ENCODE measurements at places on chromosomes 2 and 18.

DNA sequence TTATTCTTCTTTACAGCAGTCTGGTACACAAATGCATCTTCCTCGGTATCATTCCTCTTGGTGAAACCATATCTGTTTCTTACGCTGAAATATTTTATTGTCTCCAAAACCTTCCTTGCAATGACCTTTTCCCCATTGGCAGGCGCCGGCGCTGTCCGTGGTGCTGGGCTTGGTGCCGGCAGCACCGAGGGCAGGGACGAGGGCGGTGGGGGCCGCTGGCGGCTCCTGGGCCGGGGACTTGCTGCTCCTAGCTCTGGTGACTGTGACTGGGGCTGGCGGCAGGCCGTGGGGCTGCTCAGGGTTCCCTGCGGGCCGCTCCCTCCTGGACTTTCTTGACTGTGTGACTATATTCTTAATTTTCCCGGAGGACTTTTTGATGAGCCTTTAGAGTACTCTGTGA lies 72.5 kb downstream of the GPR39 start:
- no peak for DNase-seq

DNA sequence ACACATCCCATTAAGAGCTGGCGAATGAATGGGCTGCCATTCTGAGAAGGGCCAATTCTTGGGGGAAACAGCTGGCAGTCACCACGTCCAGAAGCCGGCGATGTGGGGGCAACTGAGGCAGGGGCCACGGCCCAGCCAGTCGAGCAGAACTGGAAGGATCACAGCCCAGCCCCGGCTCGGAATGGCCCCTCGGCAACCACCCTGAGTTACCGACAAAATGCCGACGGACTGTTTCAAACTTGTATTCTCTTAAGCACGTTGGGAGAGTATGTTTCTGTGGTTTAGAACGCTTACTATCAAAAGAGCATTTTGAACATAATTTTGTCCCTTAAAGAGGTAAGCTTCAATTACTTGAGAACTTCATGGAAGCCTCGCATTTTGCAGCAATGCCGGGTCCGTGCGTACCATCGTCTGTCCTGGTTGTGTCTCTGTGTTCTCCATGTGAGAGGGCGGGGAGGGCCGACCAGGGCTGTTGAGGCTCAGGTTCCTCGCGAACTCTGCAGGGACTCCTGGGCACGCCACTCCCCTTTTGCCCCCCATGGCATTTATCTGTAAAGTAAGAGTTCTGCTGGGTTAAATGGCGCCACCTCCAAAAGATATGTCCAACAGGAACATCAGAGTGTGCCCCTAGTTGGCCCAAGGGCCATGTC lies 155.9 kb downstream of the TWIST2 start:
- no peak for DNase-seq

DNA sequence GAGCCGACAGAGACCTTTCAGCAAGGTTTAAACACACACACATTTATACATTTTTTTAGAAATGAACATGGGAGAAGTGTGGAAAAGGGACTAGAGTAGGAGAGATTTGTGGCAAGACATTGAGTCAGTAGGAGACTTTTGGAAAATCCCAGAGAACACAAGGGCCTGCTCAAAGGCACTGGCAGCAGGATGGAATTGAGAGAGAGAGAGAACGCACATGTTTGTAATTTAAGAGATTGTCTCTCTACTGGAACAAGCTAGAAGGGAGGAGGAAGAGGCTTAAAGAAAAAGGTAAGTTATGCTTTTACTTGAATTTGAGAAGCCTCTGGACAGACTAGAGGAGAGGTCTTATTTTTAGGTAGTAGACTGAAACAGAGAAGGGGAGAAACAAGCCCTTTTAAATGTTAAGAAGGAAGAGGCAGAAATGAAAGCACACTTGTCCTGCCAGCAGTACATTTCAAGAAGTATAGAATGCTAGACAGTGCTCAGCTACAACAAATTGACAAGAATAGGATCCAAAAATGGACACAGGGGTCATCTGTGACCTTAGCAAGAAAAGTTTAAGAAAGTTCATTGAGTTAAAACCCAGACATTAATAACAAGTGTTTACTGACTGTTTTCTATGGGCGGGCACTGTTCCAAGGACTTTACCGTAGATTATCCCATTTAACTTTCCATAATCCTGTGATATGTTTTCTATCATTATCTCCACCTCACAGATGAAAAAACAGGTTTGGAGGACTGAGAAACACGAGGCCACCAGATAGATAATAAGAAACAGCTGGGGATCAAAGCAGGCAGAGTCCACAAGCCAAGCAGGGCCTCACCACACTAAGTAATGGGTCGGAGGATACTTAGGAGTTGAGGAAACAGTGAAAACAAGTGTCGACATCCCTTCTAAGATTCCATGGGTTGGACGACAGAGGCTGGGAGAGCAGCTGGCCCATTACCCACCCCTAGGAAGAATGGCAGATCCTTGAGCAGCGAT lies 306.5 kb upstream of the NRP2 start:
- no peak for DNase-seq

DNA sequence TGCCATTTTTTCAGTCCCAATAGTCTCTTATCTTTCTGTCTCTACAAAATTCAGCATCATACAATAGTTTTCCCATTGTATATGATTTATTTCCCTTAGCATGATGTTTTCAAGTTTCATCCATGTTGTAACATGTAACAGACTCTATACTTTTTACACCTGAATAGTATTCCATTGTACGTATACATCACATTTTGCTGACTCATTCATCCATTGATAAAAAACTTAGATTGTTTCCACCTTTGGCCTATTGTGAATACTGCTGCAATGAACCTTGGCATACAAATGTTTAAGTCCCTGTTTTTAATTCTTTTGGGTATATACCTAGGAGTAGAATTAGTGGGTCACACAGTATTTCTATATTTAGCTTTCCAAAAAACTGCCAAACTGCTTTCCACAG lies 349.3 kb upstream of the CDH2 start:
- no peak for DNase-seq

Measured in stimulated activated CD8-positive, alpha-beta memory T cell treated with anti-CD3 and anti-CD28 coated beads, Interleukin-2, amount 100 ng/mL, for 1 hour (primary cell).